ENCODE measurements at places on chromosomes 5 and 9.

DNA sequence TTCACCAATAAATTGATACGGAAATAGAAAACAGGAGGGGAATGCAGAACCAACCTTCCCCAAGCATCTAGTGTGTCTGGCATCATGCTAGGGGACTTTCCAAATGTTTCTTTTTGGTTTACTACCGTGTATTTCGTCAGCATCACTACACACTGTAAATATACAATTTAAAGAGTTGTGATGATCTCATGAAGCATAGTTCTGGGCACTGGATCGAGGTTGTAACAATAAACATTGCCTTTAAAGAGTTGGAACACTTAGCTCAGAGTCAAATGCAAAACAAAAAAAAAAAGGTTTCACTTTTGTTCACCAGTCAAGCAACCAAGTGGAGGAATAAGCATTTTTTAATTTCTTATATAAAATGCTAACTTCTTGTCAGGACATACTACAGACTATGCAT, 2.9 kb upstream of the SCAI start:
- DNase-seq = peak; percentile 22

GRCh38 chr5:40495237-40495635, 184.5 kb upstream of the PTGER4 start:
- DNase-seq = no peak

GRCh38 chr9:126171641-126172040, 155.0 kb upstream of the MVB12B start:
- DNase-seq = no peak

GRCh38 chr9:4101667-4102066, 198.2 kb downstream of the GLIS3 start:
- DNase-seq = no peak

DNA sequence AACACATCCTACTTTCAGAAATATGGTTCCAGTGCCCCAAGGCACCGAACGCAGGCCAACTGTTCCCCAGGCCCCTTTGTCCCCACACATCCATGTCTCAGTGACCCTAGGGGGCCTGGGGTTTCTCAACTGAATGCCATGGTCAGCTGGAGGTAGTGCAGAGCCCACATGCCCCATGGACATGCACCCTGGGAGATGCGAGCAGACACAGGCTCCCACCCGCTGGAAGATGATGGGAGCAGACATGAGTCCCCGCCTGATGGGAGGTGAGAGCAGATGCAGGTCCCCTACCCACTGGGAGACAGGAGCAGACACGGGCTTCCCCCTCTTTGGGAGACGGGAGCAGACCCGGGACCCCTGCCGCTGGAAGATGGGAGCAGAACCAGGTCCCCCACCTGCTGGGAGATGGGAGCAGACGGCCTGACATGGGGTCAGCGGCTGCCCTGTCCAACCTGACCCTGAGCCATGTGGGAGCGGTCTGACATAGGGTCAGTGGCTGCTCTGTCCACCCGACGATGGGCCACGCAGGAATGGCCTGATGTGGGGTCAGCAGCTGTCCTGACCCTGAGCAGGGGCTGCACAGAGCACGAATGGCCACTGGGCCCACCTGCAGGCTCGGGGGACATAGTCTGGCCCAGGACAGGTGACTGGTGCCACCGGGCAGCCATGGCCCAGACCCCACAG, 18.4 kb downstream of the ZDHHC11B start:
- DNase-seq = no peak

DNA sequence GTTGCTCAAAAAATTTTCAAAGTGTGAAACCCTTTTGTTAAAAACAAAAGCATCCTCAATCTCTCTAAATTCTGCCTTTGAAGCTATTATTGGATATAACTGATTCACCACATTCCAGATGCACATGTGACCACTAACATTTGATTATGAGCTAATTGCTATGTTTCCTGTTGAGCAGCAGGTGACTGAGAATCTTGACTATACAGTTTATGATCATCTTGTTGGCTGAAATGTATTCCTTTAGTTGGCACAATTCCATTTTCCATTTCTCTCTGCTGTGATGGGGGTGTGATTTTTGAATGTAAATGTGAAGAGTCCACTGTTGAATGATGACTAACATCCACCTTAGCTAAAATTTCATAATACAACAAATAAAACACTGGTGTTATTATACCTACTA, 10.7 kb downstream of the LYSMD3 start:
- DNase-seq = no peak

- no peak for DNase-seq
Measured at GRCh38 chr9:91933556-91934352, 16.3 kb downstream of the ROR2 start.

DNA sequence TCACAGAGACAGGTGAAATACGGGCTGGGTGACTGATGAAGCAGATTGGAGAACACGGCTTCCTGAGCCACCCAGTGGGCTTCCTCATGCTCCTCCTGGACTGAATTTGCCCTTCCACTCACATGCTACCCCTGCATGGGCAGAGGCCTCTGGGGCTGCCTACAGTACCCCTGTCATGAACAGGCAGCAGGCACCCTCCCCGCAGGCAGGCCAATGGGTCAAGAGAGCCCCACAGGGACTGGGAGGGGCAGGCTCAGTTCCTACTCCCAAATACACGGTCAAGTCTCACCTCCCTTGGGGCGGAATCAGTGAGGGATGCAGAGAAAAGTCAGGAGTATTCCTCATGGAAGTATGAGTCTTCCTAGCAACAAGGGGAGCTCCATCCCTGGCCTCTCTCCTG, 48.6 kb upstream of the ZBTB43 start:
- DNase-seq = no peak

DNA sequence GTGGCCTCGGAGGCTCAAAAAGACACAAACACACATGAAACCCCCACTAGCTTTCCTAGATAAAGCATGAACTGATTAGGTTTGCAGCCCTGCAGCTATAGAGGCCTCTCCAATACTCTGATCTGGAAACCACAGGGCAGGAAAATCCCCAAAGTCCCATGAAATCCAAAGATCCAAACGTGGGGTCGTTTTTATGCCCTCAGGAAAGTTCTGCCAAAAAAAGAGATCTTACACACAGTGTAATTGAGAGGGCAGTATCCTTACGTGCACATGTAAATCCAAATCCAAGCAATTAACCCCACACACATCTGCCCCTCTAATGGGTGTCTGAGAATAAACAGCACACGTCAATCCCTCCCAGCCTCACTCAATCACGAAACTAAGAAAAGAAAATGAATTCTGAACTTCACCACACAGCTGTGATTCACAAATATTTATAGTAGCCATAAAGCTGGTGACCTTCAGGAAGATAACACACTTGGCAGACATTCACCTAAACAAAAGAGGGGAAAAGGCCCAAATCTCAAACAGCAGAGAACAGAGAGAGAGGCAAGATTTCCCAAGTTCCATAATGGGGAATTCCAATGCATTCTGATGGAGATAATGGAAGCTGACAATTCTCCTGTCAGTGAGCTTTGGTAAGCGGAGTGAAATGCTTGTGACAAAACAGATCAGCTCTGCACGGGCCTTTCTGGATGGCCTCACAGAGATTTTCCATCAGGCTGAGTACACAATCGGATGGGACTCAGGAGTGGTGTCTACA, 114.2 kb downstream of the SEMA5A start:
- DNase-seq = no peak

DNA sequence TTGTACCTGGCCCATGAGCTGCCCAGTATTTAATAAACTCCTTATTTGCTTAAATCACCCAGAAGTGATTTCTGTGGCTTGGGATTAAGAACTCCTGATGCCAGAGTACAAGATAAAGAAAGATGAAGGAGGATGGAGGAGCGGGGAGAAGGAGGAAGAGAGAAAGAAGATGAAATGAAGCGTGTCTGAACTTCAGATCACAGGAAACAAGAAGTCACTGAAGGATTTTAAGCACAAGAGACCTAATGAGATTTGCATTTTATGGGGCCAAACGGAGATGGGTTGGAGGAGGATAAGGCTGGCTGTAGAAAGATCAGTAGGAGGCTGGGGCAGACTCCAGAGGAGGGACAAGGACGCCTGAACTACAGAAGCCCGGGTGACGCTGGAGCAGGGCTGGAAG, 3.1 kb downstream of the EIF4E1B start:
- no peak for DNase-seq

GRCh38 chr5:14944996-14945395, 73.4 kb upstream of the ANKH start:
- no peak for DNase-seq

DNA sequence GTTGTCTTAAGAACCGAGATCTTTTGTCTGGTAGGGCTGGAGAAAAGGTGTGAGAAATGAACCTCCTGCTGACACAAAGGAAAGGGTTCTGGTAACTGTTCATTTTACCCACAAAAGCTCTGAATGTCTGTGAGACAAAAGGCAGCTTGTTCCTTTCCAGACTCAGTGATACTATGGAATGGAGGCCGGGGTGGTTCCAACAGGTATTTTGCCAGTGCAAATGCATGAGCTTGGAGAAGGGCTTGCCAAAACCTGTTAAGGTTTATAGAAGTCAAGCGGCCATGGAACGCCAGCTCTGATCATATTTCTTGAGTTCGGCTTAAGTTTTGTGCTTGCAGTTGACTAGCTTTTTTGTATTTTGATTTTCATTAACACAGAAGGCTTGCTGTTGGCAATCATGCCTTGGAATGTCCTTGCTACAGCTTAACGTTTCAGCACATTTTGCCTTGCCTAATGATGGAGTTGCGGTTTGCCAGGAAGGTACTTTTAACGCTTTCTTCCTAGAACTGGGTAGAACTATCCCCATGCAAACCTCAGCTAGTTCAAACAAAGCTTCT, 328.6 kb downstream of the PIK3R1 start:
- no peak for DNase-seq

GRCh38 chr5:88602584-88602983, 280.4 kb downstream of the MEF2C start:
- no peak for DNase-seq

- DNase-seq = no peak
Measured at GRCh38 chr5:158364367-158364766, 505.4 kb upstream of the CLINT1 start.

GRCh38 chr5:160175438-160176218, 53.7 kb upstream of the FABP6 start:
- no peak for DNase-seq

DNA sequence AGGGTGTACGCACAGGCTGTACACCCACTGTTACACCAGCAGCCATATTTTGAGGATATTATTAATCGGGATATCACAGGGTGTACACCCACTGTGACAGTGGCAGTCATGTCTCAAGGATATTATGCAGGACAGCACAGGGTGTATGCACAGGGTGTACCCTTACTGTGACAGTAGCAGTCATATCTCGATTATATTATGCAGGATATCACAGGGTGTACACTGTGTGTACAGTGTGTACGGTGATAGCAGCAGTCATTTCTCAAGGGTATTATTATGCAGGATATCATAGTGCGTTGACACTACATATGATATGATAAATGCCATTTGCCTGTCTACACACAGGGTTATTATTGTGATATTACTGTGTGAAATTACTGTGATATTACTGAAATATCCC, 80.5 kb upstream of the SLC25A48 start:
- DNase-seq = no peak

- peak; percentile 5 for DNase-seq
Measured at GRCh38 chr5:84634256-84634655, 249.6 kb upstream of the EDIL3 start.

Data from stromal cell of bone marrow (primary cell).